ENCODE measurements at places on chromosomes 11 and 22. TPM values are rescaled to one million over a fixed set of nuclear protein-coding genes. Genes with fewer than 3 reads are reported as not detected.

SYT7 gene
- not detected for total RNA-seq

DNA sequence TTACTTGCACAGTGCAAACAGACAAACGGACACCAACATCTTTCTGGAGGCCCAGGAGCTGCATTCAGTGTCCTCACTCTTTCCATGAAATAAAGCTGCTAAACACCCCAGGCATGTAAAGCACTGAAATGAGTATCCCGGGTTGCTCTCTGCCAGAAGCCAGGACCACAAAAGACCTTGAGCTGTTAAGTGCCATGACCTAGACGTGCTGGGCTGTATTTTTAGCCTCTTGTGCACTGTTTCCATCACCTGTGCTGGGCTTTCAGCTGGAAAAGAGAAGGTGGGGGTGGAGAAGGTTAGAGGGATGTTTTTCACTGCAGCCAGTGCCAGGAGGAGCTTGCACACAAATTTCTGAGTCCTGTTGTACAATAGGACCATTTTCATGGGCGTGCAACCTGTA is 3.4 kb upstream of the KREMEN1 start:
- no peak overlapping the region for H3K4me3 ChIP-seq
- no peaks in the 10 kb centered on the region for H3K36me3 ChIP-seq
- no peak for DNase-seq
- no peak overlapping the region for H3K27ac ChIP-seq
- peaks cover 27% of the 10 kb centered on the region for H3K4me1 ChIP-seq

GRCh38 chr11:65903068-65903481 is 2.9 kb upstream of the FOSL1 start:
- DNase-seq = no peak
- no peak overlapping the region for H3K4me3 ChIP-seq
- H3K36me3 ChIP-seq = peaks cover 4% of the 10 kb centered on the region

GRCh38 chr11:43555816-43556611 is 124.5 kb upstream of the HSD17B12 start:
- no peak for DNase-seq
- H3K36me3 ChIP-seq = no peaks in the 10 kb centered on the region
- H3K27me3 ChIP-seq = peaks cover 61% of the 10 kb centered on the region
- H3K27ac ChIP-seq = no peak overlapping the region
